Foreskin keratinocyte (primary cell): ENCODE measurements at places on chromosomes 12 and 14. TPM values are rescaled to one million over a fixed set of nuclear protein-coding genes. Genes with fewer than 3 reads are reported as not detected.

Gene MRPS35
- 62.6 and 68.9 TPM in 2 replicates for total RNA-seq

Gene TSPAN8
- total RNA-seq, result not detected in 2 replicates

Gene MLF2
- 180 and 181 TPM in 2 replicates for total RNA-seq

Gene TRIM9
- total RNA-seq, result 0.07 TPM in 2 replicates

Gene CLEC1B
- total RNA-seq, result not detected in 2 replicates

Gene MPHOSPH9
- 19.8 and 25.7 TPM in 2 replicates for total RNA-seq

Gene KCNJ8
- total RNA-seq, result not detected in 2 replicates

Gene SLCO1C1
- total RNA-seq, result not detected in 2 replicates

Gene MARCHF9
- 14.4 and 14.7 TPM in 2 replicates for total RNA-seq
